ENCODE measurements at places on chromosomes 3 and 15.

DNA sequence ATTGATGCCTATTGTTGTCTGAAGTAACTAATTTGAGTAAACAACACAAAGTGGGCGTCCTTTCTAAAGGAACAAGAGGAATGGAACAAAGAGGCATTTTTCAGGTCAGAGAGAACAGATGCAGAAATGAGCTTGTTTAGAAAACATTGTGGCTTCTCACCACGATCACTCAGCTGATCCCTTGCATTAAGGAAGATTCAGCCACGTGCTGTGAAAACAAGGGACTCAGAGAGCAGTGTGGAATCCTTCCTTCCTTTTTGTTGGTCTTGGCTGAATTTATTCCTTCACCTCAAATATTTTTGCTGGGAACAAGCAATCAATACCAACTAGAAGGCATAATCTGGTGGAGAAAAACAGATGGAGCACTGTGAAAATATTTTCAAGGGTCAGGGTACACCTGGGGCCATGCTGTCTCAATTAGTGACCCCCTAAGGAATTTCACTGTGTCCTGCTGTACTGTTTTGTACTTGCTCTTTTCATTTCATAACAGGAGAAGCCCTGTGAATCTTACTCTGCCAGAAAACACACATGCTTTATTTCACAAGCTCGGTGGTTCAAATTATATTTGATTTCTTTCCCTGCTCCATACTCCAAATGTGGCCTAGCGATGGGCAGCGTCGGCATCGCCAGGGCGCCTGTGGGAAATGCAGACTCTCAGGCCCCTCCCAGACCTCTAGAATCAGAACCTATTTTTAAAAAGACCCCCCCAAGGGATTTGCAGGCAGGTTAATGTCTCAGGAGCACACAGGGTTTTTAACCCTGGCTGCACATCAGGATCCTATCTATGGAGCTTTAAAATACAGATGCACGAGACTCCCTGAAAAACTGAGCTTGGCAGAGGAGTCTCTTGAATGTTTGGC is 11.6 kb upstream of the SLC6A20 start:
- no peak for DNase-seq

DNA sequence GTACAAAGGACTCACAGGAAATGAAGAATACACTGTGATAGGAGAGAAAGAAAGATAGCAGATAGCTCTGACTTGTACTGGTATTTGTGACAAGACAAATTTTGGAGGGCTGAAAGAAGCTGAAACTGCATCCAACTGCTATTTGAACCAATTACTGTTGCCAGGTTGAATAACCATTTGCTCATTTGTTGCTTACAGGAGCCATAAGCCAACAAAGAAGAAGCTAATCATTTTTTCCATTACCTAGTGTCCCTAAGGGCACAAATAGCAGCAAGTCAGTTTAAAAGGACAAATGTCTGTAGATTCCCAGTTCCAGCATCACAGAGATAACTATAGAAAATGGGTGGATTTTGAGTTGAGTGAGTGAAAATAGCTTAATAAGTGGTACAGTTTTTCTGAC is 376.9 kb upstream of the ARPP21 start:
- DNase-seq, result no peak

DNA sequence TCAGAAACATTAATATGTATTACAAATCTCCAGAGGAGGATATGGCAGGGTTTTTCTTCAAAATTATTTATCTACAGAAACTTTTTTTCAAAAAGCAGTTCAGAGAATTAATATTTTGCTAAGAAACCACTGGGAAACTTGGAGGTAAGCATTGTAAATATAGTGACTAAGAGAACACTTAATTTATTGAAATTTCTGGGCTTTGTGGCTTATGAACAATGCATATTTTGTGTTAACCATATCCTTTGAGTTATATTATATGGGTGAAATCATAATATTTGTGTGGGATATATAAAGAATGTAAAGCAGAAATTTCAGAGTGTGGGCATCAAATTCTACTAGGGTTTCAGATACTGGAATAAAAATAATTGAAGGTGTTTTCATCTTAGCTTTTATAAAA is 1059.2 kb downstream of the ZPLD1 start:
- no peak for DNase-seq

DNA sequence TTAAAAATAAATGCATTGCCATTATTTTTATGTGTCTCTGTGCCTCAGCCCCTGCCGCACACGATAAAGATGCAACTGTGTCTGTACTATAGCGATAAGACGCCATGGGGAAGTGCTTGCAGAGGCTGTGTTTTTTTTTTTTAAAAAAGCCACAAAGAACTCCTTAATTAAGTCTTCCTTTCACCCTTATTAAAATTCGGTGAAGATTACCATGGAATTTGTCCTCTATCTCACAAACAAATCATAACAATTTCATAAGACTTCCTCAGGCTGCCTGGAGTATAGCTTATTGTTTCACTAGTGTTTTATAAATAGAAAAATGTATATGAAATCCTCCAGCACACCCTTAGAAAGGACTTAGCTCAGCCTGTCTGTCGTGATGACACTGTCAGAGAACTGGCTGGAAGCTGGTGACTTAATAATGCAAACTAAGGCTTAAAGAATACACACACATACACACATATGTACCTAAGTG is 374.8 kb upstream of the SLCO3A1 start:
- no peak for DNase-seq

DNA sequence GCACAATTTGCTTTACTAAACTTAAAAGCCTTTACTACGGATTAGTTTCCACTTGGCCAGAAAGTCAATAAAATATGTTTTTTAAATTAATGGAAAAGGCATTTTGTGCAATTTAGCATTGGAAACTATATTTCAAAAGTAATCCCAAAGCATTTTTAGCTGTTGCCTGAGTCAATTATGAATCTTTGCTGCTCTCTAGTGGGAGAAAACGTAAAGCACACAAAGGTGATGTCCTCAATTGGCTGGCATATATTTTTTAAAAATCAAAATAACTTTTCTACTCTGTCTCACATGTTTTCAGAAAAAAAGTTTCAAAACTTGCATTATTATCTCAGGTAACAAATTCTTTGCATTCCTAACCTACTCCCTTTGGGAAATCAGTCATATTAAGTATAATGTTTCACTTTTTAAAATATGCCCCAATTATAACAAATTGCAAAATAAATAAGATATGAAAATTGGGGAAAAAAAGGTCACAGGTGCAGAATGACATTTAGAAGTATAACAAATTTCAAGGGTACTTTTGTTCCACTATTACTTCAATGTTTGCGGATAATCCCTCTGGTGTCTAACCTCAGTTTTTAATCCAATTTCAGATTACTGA is 47.2 kb upstream of the TEX55 start:
- DNase-seq, result no peak

- no peak for DNase-seq
Observed at GRCh38 chr15:55835866-55836265, 92.9 kb upstream of the PRTG start.

- DNase-seq, result no peak
Observed at GRCh38 chr15:47673232-47673761, 44.0 kb upstream of the SEMA6D start.

- DNase-seq, result no peak
Observed at GRCh38 chr15:99010768-99011167, 3.2 kb upstream of the PGPEP1L start.

DNA sequence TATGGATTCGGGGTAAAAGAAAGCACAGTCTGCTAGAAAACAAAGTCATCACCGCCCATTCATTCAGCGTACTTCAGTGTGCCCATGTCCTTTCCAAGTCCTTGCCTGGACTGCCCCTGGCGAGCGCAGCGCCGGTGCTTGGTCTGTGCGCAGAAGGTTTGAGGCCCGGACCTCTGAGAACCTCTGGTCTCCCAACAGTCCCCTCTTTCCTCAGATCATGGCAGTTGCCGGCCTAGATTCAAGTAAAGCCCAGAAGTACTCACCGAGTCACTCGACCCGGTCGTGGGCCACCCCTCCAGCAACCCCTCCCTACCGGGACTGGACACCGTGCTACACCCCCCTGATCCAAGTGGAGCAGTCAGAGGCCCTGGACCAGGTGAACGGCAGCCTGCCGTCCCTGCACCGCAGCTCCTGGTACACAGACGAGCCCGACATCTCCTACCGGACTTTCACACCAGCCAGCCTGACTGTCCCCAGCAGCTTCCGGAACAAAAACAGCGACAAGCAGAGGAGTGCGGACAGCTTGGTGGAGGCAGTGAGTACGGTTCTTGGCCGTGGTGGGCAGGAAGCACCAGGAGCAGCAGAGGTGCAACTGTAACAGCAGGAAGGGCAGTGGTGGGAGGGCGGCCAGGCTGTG is 36.3 kb downstream of the CHDH start:
- DNase-seq, result no peak

GRCh38 chr3:3342141-3342540 is 162.7 kb upstream of the CRBN start:
- no peak for DNase-seq

DNA sequence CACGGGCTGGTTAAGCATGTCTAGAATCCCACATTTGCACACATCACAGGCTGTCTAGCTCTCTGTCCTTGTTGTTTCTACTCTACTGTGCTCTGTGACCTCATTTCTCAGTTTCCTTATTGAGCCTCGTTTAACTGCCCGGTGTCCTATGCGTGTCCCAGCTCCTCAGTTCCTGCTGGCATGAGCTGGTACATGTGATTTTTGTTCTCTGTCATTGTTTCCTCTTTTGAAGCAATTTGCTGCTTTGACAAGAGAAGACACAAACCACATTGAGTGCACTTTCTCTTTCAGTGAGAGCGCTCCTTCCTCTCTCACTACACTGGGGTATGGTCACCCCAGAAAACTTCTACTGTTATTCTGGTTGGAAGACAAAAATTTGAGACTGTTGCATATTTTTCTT is 563.5 kb downstream of the PDCD6IP start:
- DNase-seq, result no peak

DNA sequence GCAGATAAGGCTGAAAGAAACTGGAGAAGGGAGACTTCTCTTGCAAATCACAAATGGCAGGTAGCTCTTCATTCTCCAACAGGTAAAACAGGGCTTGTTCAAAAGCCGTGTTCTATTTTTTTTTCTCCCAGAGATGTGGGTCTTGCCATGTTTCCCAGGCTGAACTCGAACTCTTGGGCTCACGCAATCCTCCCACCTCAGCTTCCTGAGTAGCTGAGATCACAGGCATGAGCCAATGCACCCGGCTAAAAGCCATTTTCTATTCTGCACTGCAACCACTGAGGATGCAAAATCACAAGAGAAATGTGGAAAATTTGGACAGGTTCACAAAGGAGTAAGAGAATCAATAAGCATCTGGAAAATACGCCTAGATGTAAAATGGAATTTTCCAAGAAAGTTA is 19.5 kb downstream of the EIF4E3 start:
- no peak for DNase-seq

DNA sequence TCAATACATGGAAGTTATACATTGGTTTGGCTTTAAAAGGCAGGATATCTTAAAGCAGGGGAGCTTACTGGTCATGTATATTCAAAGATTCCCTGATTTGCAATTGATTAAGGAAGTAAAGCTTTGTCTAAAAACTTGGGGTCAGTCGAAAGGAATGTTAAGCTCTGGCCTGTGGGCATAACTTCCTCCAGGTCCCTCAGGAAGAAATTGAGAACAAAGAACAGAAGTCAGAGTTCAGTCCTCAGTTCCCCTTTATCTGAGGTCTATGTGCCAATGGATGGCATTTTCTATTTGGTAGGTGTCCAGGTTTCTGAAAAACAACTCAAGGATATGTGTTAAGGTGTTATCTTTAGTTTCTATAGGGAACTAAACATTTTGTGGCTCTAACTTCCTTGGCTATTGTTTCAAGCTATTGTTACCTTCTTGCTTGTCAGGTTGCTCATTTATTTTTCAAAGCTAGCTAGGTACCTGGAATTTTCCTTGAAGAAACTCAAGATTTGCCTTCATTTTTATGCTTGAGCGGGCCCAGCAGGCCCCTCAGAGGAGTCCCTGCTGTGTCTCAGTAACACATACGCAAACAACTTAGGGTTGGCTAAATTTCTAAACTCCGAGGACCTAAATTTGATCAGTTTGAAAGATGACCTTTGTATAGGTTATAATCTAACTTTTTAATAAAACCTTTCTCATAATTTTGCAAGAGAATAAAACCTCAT is 135.0 kb upstream of the UBE2E2 start:
- no peak for DNase-seq

GRCh38 chr3:136189043-136189442 is 7.1 kb downstream of the MSL2 start:
- no peak for DNase-seq

DNA sequence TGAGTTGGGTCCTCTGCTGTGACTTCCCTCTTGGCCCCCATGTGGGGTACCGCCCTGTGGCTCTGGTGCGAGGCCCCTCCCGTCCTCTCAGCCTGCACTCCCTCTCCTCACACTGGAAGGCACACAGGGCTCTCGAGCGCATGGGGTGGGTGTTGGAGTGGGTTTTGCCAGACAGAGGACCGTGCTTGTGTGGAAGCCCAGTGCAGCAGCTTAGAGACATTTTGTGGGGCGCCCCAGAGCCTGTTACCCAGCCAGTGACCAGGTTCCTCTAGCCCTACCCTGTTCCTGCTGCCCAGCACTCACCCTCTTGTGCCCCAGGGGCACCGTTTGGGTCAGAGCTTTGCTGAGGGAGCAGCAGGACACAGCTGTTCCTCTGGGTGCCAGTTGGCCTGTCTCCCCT is 9.9 kb downstream of the PLXNA1 start:
- DNase-seq, result no peak

- no peak for DNase-seq
Observed at GRCh38 chr3:186098740-186099139, 10.1 kb downstream of the ETV5 start.

All from stimulated activated CD4-positive, alpha-beta T cell treated with anti-CD3 and anti-CD28 coated beads, TNF-alpha, amount 100 ng/mL, for 48 hours (primary cell).